Cardiac muscle cell (in vitro differentiated cells and primary cell): ENCODE measurements at places on chromosomes 1 and 21. TPM values are rescaled to one million over a fixed set of nuclear protein-coding genes. Genes with fewer than 3 reads are reported as not detected.
A peak's percentile ranks its signal among the peaks of the same experiment; 100 is the strongest.

The ID3 gene
- total RNA-seq, result 698 and 784 TPM in 2 replicates

The TRIM67 gene
- total RNA-seq, result 0.06 TPM in 1 of 2 replicates, not detected in the other

The KIF21B gene
- 2.4 and 3.5 TPM in 2 replicates for total RNA-seq

The MMEL1 gene
- not detected in 2 replicates for total RNA-seq

The MEGF6 gene
- total RNA-seq, result 12.6 and 31.7 TPM in 2 replicates

The RXRG gene
- 247 and 285 TPM in 2 replicates for total RNA-seq

The TMPRSS15 gene
- total RNA-seq, result not detected in 2 replicates

The TMEM81 gene
- total RNA-seq, result 2.1 and 2.2 TPM in 2 replicates

The LRRN2 gene
- 3.7 and 5.0 TPM in 2 replicates for total RNA-seq

The C8B gene
- total RNA-seq, result not detected in 2 replicates

The RYR2 gene
- 87.1 and 155 TPM in 2 replicates for total RNA-seq

The MPZL1 gene
- total RNA-seq, result 65.0 and 107 TPM in 2 replicates

The LENEP gene
- not detected in 2 replicates for total RNA-seq

- DNase-seq, result no peak
These were observed 553.2 kb downstream of the KIF26B start for GRCh38 chr1:245707941-245708340.

GRCh38 chr1:94562519-94563260 lies 21.1 kb upstream of the F3 start:
- peak; percentile 11 for DNase-seq

- peak; percentile 74 for DNase-seq
These were observed 92.6 kb upstream of the BEND5 start for GRCh38 chr1:48869116-48869893.

GRCh38 chr1:244821134-244821533 lies 14.3 kb upstream of the COX20 start:
- no peak for DNase-seq

DNA sequence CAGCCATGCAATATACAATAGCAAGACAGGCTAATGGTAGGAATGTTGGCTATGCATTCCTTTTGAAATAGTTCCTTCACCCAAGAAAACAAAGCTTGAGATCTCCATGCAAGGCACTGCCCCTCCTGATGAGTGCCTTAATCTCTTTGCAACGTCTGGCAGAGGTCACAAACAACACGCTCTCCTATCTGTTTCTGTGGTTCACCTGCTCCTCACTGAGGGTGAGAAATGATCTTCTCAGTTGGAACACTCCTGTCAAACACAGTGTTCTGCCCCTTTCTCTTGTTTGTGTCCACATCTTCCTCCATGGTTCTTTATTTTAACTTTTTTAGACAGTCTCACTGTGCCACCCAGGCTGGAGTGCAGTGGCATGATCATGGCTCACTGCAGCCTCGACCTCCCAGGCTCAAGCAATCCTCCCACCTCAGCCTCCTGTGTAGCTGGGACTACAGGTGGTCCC lies 21.2 kb upstream of the XPR1 start:
- no peak for DNase-seq

DNA sequence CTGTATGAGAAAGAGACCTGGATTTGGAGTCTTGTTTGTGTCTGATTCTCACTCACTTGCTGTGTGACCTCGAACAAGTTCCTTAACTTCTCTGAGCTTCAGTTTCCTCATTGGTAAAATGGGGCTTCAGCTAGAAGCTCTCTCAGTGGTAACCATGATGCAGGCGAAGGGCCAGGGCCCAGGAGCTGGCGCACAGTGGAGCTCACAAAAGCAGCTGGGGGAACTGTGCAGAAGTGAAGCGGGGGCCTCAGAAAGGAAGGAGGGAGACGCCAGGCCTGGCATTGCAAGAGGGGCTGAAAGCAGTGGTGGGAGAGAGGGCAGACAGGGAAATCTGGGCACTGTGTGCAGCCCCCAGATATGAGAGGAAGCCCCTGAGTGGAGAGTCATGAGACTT lies 88.9 kb upstream of the RUNX3 start:
- no peak for DNase-seq

- no peak for DNase-seq
These were observed 33.9 kb downstream of the WDR4 start for GRCh38 chr21:42845296-42845965.

DNA sequence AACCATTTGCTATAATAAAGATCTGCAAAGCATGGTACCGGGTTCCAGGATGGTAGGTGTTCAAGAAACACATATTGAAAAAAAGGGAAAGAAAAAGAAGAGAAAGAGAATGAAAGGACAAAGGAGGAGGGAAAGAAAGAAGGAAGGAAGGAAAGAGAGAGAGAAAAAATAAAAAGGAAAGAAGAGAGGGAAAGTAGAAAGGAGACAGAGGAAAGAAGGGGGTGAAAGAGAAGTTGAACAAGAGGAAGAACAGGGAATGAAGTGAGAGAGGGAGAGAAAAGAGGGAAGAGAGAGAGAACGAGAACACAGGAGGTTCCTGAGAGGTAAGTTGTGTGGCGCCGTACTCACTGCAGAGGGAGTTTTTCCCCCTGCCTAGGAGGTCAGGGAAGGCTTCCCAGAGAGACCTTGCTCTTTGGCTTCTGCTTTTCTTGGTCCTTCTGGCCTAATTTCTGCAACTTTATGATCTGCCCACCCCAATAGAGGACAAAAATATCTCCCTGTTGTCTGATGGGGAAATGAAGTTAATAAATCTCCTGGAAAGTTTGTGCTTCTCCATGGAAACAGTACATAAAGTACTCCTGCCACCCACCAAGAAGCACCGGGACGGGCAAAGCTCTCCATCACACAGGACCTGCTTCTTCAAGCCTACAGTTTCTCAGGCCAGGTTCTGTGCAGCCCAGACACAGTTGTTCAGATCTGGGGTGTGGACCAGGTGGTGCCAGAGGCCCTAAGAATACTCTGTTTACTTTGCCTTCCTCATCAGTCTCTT lies 124.8 kb downstream of the ROR1 start:
- no peak for DNase-seq

GRCh38 chr1:45365051-45365450 lies 24.8 kb upstream of the MUTYH start:
- no peak for DNase-seq

GRCh38 chr1:201649761-201650622 lies 111.1 kb downstream of the NAV1 start:
- DNase-seq, result peak; percentile 88

GRCh38 chr1:22416555-22417454 lies 34.8 kb upstream of the ZBTB40 start:
- peak; percentile 88 for DNase-seq

GRCh38 chr1:21045351-21045750 lies 131.3 kb downstream of the EIF4G3 start:
- DNase-seq, result peak; percentile 52

DNA sequence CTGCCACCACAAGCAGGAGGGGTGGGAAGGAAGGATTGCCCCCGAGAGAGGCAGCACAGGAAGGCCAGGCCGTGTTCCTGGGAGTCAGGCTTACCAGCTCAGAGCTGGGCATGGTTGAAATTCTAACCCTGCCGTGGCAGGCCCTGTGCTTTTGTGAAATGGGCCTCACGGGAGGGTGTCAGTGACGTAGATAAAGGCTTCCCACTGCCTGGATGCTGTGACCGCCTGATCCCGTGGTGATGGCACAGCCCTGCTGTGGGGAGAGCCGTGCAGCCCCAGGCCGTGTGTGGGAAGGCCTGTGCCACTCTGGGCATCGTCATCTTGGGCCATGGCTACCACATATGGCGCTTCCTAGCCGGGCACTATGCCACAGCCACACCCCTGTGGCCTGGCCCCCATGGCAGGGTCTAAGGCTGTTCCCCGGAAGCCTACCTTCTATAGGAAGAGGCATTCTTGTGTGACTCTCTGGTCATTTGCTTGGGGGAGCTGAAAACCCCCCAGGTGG lies 161.3 kb downstream of the PCBP3 start:
- DNase-seq, result no peak

DNA sequence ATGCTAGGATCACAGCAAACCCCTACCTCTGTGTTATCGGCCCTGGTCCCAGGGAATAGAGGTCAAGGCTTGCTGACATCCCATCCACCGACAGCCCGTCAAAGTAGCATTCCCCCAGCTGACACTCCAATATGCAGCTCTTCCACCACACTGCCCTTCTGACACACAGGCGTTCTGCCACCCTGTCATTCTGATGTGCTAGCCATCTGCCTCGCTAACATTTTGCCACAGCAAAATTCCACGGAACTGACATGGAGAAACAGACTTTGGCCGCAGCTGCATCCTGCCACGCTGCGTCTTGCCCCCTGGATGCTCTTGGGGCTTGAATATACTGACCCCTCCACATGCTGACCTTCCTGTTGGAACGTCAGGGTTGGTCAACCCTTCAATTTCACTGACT lies 163.2 kb upstream of the CSF3R start:
- no peak for DNase-seq

- no peak for DNase-seq
These were observed 25.6 kb upstream of the ENAH start for GRCh38 chr1:225678545-225678944.

DNA sequence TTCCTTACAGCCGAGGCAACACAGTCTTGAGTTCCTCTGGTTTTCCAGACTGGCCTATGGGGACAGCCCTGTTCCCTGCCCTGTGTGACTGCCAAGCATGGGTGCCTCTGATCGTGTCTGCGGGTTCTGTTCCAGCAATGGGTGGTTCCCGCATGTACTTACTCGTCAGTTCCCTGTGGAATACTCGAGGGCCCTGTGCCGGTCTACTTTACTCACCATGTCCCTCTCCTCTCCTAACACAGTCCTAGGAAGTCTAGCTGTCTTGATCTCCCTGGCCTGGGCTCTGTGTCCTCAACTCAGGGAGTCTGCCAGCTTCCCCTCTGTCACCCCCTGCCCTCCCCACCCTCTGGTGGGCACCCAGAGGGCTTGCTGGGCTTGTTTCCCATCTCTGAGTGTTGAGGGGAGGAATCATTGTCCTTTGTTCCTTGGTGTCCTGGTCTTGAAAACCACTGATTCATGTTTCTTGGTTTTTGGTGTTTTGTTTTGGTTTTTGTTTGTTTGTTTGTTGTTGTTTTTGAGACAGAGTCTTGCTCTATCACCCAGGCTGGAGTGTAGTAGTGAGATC lies 36.0 kb downstream of the TRAPPC10 start:
- no peak for DNase-seq

DNA sequence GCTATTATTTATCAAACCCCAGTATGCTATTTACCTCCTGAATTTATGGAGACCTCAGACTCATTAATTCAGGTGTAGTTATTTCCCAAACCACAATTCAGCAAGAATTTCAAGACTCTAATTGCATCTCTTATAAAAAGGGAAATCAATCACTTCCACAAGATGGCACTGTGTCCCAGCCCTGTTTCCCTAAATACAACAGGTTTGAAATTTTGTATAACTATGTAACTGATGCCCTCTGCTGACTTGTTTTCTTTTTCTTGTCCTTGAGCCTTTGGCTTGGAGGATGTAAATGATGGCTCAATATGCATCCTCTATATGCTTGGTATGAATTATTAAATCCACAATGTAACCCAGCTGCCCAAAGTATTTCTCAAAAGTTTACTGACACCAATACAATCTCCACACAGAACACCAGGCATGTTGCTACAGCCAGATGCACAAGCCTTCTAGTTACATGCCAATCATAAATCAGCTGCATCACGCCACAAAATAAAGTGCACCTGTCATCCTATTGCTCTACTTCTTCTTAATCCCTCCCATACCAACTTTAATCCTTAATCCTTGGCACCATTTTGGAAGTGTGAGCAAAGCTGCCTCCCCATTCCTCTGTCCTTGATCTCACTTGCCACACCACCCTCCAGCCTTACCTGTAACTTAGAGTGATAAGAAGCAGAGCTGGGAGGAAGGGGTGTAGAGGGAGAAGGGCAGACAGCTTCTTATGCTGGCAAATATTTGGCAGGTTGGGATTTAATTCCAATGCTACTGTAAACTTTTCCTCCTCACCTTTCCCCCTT lies 9.0 kb downstream of the C1orf105 start:
- peak; percentile 52 for DNase-seq

- DNase-seq, result no peak
These were observed 448.1 kb upstream of the B3GALT2 start for GRCh38 chr1:193634470-193634869.

DNA sequence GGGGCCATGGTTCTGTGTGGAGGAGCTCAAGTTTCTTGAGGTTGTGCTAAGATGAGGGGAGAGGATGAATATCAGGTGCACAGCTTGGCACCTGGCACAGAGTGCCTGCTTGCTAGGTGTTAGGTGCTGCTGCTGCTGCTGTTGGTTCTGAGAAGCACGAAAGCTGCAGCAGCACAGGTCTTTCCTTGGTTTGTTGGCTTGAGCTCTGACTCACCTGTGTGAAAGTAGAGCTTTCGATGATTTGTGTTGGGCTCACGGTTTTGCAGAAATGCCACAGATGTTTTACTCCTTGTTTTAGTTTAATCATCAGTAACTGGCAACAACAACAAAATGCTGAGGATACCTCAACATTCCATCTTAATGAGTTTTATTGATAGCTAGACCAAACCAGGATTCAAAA lies 221.6 kb downstream of the BRINP2 start:
- DNase-seq, result no peak

- DNase-seq, result no peak
These were observed 150.3 kb downstream of the NUF2 start for GRCh38 chr1:163471779-163472650.

DNA sequence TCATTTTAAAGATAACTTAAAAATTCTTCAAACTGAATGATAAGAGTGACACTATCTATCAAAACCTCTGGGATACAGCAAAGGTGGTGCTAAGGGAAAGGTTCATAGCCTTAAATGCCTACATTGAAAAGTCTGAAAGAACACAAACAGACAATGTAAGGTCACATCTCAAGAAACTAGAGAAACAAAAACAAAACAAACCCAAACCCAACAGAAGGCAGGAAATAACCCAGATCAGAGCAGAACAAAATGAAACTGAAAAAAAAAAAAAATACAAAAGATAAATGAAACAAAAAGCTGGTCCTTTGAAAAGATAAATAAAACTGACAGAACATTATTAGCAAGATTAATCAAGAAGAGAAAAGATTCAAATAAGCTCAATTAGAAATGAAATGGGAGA lies 6.8 kb downstream of the ODF2L start:
- no peak for DNase-seq

DNA sequence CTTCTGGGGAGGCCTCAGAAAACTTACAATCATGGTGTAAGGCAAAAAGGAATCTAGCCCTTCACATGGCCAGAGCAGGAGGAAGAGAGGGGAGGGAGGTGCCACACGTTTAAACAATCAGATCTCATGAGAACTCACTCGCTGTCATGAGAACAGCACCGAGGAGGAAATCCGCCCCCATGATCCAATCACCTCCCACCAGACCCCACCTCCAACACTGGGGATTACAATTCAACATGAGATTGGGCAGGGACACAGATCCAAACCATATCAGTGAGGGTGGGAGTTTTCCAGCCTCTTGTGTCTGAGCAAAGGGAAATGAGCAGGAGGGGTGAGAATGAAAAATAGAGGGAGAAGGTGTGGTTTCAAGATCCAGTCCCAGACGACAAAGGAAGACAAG lies 482.1 kb upstream of the VAMP3 start:
- no peak for DNase-seq

DNA sequence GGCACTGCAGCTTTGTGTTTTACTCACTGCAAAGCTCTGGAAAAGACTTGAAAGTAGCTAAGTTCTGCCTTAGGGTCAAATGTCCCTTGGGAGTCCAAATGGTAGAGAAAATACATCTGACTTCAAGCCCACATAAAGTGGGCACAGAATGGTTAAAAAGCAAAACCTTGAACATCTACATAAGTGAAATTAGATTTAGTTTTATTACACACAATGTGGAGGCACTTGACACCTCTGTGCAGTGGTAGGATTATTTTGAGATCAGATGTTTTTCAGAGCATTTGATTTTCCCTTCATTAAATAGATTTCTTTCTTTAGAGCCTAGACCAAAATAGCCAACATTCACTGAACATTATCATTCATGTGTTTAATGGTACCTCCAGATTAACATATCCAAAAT lies 11.2 kb upstream of the FCRL3 start:
- no peak for DNase-seq

GRCh38 chr1:118907466-118907865 lies 80.7 kb downstream of the TBX15 start:
- no peak for DNase-seq

- DNase-seq, result peak; percentile 58
These were observed 2.8 kb upstream of the STMN1 start for GRCh38 chr1:25909040-25909439.
